ENCODE measurements at places on chromosomes 5 and 9. TPM values are rescaled to one million over a fixed set of nuclear protein-coding genes. Genes with fewer than 3 reads are reported as not detected.

The GNA14 gene
- 4.0 TPM for total RNA-seq

The PDE6A gene
- not detected for total RNA-seq

The PRR7 gene
- total RNA-seq: 10.9 TPM

The SLC22A4 gene
- total RNA-seq: 2.3 TPM

The TCF7 gene
- total RNA-seq: under 0.01 TPM

The SPINK13 gene
- not detected for total RNA-seq

The ZFP37 gene
- 2.3 TPM for total RNA-seq

The MED7 gene
- total RNA-seq: 10.7 TPM

The PCDHB6 gene
- 0.28 TPM for total RNA-seq

The CD14 gene
- 3.3 TPM for total RNA-seq

The PTGER4 gene
- total RNA-seq: 9.6 TPM

All from regular cardiac myocyte (primary cell).